ENCODE measurements at places on chromosomes 13 and 19. TPM values are rescaled to one million over a fixed set of nuclear protein-coding genes. Genes with fewer than 3 reads are reported as not detected.

DNA sequence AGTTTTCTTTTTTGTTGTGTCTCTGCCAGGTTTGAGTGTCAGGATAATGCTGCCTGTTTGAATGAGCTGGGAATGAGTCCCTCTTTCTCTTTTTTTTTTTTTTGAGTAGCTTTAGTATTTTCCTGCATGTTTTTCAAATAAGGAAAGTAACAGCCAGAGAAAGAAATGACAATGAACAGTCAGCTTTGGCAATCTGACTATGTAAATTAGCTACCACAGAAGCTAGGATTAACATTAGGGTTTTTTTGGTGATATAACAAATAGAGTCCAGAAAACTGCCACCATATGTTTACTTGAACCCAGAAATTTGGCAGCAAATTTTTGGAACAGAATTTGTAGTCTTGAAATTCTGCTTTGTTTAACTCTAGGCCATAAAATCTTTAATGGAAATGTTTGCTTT lies 50.5 kb downstream of the SGCG start:
- no peak for DNase-seq

The KLC3 gene
- polyA plus RNA-seq, result 1.7 TPM

- no peak for DNase-seq
Observed at GRCh38 chr13:43243711-43244110, 220.3 kb downstream of the DNAJC15 start.

DNA sequence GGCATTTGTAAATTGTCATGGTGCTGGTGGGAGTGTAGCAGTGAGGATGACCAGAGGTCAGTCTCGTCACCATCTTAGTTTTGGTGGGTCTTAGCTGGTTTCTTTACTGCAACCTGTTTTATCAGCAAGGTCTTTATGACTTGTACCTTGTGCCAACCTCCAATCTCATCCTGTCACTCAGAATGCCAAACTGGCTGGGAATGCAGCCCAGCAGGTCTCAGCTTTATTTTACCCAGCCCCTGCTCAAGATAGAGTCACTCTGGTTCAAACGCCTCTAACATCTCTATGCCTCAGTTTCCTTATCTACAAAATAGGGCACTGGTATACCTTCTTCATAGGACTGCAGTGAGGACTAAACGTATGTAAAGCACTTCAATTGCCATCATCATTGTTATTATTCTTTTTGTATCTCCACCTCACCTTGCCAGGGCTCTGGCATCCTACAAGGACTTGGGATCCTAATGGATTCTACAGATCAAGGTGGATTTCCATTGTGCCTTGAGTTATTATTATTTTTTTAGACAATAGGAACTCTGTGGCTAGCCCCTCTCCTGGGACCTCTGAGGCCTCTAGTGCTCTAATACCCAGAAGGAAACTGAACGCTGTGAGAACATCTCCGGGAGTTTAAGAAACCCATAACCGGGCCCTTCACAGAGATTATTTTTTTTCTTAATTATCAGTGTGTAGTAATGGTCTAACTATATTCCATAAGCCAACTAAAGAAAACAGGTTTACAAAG lies 69.0 kb upstream of the RGCC start:
- no peak for DNase-seq

The KLHL1 gene
- polyA plus RNA-seq, result 0.55 TPM

DNA sequence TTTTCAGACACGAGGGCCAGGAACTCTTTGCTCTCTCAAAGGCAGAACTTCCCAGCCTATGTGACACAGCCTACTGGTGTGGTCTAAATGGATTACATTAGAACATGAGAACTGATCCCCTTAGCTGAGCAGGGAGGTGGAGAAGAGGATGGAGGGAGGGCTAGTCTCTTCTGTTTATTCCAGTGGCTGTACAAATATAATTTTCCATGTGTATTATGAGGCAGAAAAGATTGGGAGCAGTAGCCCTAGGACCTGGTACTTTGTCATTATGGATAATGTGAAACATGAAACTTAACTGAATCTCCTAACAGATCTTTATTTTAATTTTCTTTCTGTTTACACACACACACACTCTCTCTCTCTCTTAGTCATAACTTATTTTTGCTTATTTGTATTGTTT lies 82.1 kb downstream of the WDFY2 start:
- no peak for DNase-seq

The RASGRP4 gene
- 0.67 TPM for polyA plus RNA-seq

The PLVAP gene
- 123 TPM for polyA plus RNA-seq

The ERICH4 gene
- polyA plus RNA-seq, result 6.3 TPM

DNA sequence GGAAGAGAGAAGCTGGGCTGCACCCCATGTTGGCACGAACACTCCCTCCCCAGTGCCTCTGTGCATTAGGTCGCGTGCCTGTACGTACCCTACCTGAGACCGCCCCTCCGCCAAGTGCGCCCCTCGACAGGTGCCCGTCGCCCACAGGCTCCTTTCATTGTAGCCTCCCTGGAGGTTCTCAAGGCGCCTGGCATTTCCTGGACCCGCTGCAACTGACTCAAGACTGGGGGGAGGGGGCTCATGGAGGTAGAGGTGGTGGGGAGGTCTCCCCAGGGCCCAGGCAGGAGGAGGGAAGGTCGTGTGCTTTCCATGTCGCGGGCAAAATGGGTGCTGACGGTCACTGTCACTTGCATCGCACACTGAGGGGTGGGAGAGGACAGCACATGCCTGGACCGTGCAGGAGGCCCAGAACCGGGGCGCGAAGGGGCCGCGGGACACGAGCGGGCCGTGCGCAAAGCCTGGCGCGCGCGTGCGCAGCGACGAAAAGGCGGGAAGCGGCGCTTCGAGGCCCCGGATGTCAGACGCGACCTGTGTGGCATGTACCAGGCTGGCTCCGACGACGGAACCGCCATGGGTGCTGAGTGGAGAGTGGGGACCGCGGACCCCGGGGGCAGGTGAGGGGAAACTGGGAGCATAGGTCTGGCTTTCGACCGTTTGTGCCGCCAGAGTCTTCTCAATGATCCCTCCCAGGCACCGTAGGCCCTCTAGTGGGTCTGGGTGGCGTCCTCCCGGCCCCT lies 16.5 kb downstream of the NFIX start:
- no peak for DNase-seq

DNA sequence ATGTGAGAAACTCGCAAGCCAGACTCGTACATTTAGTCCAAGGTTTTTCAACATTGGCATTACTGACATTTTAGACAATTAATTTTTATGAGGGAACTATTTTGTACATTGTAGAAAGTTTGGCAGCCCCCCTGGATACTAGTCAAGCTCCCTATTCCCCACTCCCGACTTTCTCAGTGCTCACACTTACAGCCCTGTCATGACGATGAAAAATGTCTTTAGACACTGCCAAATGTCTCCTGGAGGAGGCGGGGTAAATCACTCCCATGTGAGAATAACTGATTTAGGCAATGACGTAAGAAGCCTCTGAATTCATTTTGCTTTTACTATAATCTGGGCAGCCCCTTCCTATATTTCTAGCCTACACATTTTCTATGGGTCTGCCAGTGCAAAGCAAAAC lies 535.8 kb upstream of the KLHL1 start:
- no peak for DNase-seq

- DNase-seq, result no peak
Observed at GRCh38 chr13:112754281-112755025, 64.6 kb downstream of the ATP11A start.

The TRPC4 gene
- 7.9 TPM for polyA plus RNA-seq

DNA sequence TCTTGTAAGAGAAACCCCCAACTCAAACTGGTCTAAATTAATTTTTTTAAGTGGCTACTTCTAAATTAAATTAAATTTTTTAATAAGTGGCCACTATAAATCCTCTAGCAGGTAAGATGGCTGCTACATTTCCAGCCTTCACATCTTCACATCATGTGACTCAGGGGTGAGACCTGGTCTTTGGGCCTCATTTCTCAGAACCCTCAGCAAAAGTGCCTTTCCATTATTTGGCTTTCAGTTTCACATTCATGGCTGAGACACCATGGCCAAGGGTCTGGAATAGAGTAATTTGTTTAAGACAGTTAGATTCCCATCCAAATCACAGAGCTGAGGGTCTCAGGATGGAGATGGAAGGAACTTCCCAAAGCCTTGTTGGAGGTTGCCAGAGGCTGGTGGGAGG lies 47.5 kb downstream of the DCT start:
- no peak for DNase-seq

- DNase-seq, result no peak
Observed at GRCh38 chr19:44557933-44558332, 28.5 kb upstream of the CEACAM20 start.

The RINL gene
- polyA plus RNA-seq, result 7.4 TPM

The DYRK1B gene
- 34.2 TPM for polyA plus RNA-seq

The CPT1C gene
- 11.5 TPM for polyA plus RNA-seq

The OR7A5 gene
- polyA plus RNA-seq, result 0.05 TPM

GRCh38 chr13:30697177-30697953 lies 38.0 kb upstream of the ALOX5AP start:
- no peak for DNase-seq

DNA sequence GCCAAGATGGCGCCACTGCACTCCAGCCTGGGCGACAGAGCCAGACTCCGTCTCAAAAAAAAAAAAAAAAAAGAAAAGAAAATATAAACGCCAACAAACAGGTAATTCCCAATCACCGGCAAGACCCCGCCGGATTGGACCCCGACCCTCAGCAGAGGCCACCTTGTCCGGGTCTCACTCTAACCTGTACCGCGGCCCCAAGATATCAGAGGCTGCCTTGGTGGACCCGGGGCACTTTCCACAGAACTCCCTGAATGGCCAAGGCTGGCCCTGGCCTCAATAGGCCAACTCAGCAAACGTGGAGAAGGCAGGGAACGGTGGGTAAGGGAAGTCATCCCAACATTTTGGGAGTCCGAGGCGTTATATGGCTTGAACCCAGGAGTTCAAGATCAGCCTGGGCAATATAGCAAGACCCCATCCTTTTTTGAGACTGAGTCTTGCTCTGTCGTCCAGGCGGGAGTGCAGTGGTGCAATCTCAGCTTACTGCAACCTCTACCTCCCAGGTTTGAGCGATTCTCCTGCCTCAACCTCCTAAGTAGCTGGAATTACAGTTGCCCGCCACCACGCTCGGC lies 27.8 kb downstream of the MAN2B1 start:
- no peak for DNase-seq

The PPM1N gene
- 0.27 TPM for polyA plus RNA-seq

The TNFSF13B gene
- 2.9 TPM for polyA plus RNA-seq

DNA sequence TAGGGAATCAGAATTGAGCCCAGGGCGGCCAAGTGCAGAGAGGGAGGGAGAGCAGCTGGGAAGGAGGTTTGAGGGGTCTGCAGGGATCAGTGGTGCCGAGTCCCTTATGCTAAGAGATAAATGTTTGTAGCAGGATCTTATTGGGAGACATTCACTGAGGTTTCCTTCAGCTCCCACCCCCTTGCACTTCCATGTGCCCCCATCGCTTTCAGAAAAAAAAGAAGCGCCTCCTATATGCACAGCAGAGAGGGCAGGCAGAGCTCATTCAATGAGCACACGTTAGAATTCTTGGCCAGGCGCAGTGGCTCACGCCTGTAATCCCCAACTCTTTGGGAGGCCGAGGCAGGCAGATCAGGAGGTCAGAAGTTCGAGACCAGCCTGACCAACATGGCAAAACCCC lies 28.0 kb downstream of the CYP4F2 start:
- no peak for DNase-seq

- no peak for DNase-seq
Observed at GRCh38 chr13:103104340-103104739, 38.1 kb upstream of the SLC10A2 start.

DNA sequence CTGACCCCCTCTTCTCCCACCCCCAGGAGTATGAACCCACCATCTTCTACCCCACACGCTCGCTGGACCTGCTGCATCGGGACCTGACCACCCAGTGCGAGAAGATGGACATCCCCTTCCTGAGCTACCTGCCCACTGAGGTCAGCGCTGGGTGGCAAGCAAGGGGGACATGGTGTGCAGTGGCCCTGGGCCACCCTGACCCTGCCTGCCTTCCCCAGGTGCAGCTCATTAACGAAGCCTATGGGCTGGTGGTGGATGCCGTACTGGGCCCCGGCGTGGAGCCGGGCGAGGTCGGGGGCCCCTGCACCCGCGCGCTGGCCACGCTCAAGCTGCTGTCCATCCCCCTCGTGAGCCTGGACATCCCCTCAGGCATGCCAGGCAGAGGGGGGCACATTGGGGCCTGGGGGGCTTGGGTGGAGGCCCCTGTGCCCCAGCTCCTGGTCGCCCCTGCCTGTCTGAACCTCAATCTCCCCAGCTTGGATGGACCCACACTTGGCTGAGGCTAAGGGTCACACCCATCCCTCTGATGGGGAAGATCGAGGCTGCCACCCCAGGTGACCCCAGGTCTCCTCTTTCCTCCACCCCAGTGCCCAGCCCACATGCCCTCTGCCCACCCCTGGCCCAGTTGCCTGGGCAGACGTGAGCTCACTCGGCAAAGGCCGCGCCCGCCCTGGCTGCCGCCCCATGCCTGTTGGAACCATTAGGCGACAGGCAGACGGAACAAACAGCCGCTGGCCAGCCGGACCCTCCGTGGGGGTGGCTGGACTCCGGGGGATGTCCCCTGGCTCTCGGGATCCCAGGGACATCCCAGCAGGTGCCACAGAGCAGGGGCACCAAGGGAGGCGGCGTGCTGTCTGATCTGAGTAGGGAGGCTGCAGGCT lies 2.5 kb upstream of the CILP2 start:
- DNase-seq, result no peak

- DNase-seq, result no peak
Observed at GRCh38 chr19:919199-920050, 2.3 kb downstream of the KISS1R start.

The SLC5A5 gene
- polyA plus RNA-seq, result 0.12 TPM

The ETV2 gene
- polyA plus RNA-seq, result 0.60 TPM

- DNase-seq, result no peak
Observed at GRCh38 chr19:3004522-3004921, 24.6 kb downstream of the TLE2 start.

DNA sequence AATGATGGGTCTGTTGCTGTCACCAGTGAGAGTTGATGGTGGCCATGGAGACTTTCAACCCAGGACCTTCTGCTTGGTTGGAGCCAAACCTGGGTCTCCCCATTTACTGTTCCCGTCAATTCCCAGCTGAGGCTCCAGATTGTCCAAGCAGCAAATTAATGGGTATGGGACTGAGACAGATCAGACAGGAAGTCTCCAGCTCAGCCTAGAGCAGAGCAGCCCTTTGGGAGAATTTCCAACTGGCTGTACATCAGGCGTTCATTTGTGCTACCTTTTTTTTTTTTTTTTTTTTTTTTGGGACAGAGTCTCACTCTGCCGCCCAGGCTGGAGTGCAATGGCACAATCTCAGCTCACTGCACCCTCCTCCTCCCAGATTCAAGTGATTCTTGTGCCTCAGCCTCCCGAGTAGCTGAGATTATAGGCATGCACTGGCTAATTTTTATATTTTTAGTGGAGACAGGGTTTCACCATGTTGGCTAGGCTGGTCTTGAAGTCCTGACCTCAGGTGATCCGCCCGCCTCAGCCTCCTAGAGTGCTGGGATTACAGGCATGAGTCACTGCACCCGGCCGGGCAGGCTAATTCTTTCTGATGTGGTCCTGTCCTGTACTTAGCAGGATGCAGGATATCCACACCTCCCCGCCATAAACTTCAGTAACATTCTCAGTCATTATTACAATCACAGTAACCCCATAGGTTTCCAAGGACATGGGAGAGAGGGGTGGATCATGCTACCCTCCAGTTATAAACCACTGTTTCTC lies 9.3 kb downstream of the MAP3K10 start:
- DNase-seq, result no peak

- DNase-seq, result no peak
Observed at GRCh38 chr13:112113851-112114250, 46.9 kb downstream of the SOX1 start.

The TGFBR3L gene
- polyA plus RNA-seq, result 0.42 TPM
